GM23338 (cell line): ENCODE measurements at places on chromosomes 5 and 9. TPM values are rescaled to one million over a fixed set of nuclear protein-coding genes. Genes with fewer than 3 reads are reported as not detected.

GRCh38 chr9:16687678-16688369, 182.6 kb downstream of the BNC2 start:
- H3K4me3 ChIP-seq: no peak overlapping the region
- peaks cover 42% of the 10 kb centered on the region for H3K4me1 ChIP-seq
- no peak overlapping the region for H3K27ac ChIP-seq
- H3K27me3 ChIP-seq: no peaks in the 10 kb centered on the region

DNA sequence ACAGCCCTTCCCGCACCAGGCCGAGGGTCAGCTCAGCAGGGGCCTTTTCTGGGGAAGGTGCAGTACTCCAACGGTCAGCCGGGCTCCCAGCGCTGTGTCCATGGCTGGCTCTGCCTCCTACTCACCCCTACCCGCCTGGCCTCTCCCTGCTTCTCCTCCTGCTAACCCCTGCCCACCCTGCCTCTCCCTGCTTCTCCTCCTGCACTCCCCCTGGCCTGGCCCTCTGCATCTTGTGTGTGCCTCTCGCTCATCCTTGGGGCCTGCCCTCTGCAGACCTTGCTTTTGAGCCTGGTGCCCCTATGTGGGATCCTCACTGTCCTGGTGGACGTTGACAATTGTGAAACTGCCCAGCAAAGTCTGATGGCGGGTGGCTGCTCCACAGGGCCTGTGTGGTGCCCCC, 274.6 kb upstream of the IRX2 start:
- no peaks in the 10 kb centered on the region for H3K27me3 ChIP-seq
- no peak overlapping the region for H3K27ac ChIP-seq
- H3K4me3 ChIP-seq: no peak overlapping the region
- no peak for DNase-seq

- H3K4me1 ChIP-seq: no peaks in the 10 kb centered on the region
- no peak overlapping the region for H3K4me3 ChIP-seq
- no peak for DNase-seq
These were observed 14.3 kb downstream of the IL5 start for GRCh38 chr5:132528866-132529634.

GRCh38 chr5:82641331-82642003, 363.3 kb upstream of the RPS23 start:
- no peak overlapping the region for H3K4me3 ChIP-seq
- peak; percentile 70 for DNase-seq
- H3K4me1 ChIP-seq: peaks cover 18% of the 10 kb centered on the region
- H3K27me3 ChIP-seq: no peaks in the 10 kb centered on the region
- H3K27ac ChIP-seq: no peak overlapping the region

Gene HAVCR2
- 0.49 and 3.4 TPM in 2 replicates for total RNA-seq

Gene CENPK
- total RNA-seq: 50.2 and 54.9 TPM in 2 replicates

Gene ZNF354B
- 11.5 and 12.3 TPM in 2 replicates for total RNA-seq
